H4 (cell line): ENCODE measurements at places on chromosomes 5 and 9. TPM values are rescaled to one million over a fixed set of nuclear protein-coding genes. Genes with fewer than 3 reads are reported as not detected.
A peak's percentile ranks its signal among the peaks of the same experiment; 100 is the strongest.

DNA sequence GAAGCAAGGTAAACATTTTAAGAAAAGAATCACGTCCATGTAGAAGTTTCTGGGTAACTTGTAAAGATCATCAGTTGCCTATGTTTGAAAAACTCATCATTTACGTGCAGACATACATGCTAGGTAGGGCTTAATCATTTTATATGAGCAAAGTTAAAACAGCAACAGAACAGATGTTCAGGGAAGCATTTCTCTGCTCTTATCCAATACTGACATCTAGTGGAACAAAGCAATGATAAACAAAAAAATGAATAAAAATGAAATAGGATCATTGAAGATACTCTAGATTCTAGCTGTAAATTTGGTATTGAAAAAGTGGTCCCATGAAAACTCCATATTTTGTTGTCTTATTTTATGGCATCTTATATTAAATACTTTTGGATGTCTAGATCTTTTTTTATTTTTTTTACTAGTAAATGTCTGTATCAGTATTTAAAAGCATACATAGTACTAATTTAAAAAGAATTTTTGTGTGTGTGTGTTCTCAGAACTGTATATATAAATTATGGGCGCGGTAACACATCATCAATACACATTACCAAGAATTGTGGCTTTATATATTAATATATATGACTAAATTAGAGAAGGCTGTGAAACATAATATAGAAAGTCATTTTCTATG lies 1050.2 kb downstream of the CDH12 start:
- peak; percentile 53 for DNase-seq

- no peak for DNase-seq
Observed at GRCh38 chr9:124242331-124243194, 15.2 kb upstream of the NEK6 start.

- DNase-seq = no peak
Observed at GRCh38 chr5:81859624-81860023, 108.7 kb upstream of the SSBP2 start.

Gene POLR3G
- total RNA-seq = 17.4 and 19.7 TPM in 2 replicates

Gene C9orf153
- total RNA-seq = not detected in 2 replicates
